Right ventricle myocardium superior (tissue), 1 donor: ENCODE measurements at places on chromosomes 3 and 15. TPM values are rescaled to one million over a fixed set of nuclear protein-coding genes. Genes with fewer than 3 reads are reported as not detected.

IGF2BP2 gene
- 18.7 TPM for total RNA-seq

SPTBN5 gene
- total RNA-seq: 3.4 TPM

- no peak for DNase-seq
Observed at GRCh38 chr3:88573472-88573871, 423.7 kb downstream of the C3orf38 start.

ACKR2 gene
- total RNA-seq: 0.43 TPM

SEMA6D gene
- total RNA-seq: 16.5 TPM

GRCh38 chr3:129938140-129938930 is 36.2 kb upstream of the TRH start:
- no peak for DNase-seq

PLCB2 gene
- total RNA-seq: 7.7 TPM

- DNase-seq: no peak
Observed at GRCh38 chr3:122410639-122411038, 5.2 kb downstream of the WDR5B start.
